ENCODE measurements at places on chromosomes 11 and 22.

DNA sequence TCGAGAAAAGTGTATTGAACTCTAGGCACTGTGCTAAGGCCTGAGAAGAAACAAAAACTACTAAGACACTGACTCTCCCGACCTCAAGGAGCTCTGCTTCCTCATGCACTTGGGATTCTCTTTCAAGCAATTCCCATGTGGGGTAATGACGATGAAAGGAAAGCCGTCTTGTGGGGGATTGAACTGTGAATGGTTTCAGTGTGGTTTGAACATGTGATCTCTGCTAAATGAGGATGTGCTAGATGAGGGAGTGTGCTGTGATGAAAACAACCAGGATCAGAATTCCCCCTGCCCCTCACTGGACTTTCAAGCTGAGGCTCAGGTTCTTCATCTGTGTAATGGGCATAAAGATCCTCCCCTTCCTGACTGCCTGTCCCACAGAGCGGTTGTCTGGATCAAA lies 74.9 kb downstream of the DEPDC5 start:
- DNase-seq: no peak

- no peak for DNase-seq
Measured at GRCh38 chr11:134207538-134208239, 16.1 kb downstream of the NCAPD3 start.

GRCh38 chr11:73157101-73158010 lies 15.2 kb upstream of the FCHSD2 start:
- peak; percentile 57 for DNase-seq

- no peak for DNase-seq
Measured at GRCh38 chr11:60919320-60919719, 4.9 kb upstream of the TMEM132A start.
